ENCODE measurements at places on chromosomes 4 and X. TPM values are rescaled to one million over a fixed set of nuclear protein-coding genes. Genes with fewer than 3 reads are reported as not detected.

DNA sequence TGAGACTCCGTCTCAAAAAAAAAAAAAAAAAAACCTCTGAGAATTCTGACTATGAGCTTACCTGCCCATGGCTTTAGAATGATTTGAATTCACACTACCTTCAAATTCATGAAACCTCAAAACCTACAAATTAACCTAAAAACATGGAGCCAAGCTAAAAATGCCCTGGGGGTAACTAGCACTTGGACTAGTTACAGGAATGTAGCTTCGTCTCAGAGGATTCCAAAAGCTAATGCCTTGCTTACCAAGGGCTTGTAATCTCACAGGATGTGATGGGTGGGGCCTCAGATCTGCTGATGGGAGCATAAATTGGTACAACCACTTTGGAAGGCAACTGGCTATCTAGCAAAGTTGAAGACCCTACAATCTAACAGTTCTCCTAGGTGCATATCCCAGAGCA is 79.4 kb upstream of the SPRY1 start:
- no peak for DNase-seq

GRCh38 chr4:141247430-141247780 is 26.7 kb downstream of the ZNF330 start:
- no peak for DNase-seq

The BEND2 gene
- not detected for total RNA-seq

DNA sequence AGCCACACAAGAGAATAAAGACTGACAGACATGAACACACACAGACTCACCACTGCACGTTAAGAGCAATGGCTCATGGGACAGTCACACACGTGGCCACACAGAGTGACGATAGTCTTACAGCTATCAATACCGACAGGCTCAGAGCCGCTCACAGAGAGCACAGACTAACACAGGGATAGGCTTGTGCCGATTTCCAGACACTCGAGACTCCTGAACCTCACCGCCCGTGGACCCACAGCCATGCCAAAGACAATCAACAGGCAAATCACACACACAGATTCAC is 716 bp upstream of the SLC38A5 start:
- DNase-seq = no peak

DNA sequence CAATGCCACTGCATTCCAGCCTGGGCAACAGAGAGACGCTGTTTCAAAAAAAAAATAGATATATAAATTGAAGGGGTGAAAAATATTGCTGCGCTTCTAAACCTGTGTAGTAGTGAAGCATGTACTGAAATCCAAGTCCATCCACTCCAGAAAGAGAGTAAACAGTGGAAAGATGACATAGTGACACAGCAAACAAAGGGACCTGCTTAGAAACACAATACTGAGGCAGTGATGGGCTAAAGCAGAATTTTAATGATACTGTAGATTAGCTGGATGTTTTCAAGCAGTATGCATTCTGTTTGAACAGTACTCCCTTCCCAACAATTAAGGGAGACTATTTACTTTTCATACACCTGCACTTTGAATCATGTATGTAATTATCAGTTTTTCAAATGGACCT is 42.5 kb downstream of the TFDP3 start:
- no peak for DNase-seq

DNA sequence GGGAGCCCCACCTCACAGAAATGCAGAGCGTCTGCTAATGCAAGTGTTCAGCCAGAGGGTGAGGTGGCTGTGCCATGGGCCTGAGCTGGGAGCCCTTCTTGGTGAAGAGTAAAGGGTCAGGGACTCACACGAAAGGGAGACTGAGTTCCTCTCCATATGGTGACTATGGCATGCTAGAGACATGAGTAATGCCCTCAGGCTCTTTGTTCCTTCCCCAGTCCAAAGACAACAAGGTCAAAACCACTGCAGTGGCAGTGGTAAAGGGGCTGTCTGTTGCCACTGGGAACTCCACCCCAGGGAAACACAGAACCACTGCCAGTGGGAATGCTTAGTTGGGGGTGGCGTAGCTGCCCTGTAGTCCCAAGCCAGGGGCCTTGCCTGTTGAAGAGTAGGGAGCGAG is 22.4 kb downstream of the RAB40AL start:
- peak; percentile 81 for DNase-seq

DNA sequence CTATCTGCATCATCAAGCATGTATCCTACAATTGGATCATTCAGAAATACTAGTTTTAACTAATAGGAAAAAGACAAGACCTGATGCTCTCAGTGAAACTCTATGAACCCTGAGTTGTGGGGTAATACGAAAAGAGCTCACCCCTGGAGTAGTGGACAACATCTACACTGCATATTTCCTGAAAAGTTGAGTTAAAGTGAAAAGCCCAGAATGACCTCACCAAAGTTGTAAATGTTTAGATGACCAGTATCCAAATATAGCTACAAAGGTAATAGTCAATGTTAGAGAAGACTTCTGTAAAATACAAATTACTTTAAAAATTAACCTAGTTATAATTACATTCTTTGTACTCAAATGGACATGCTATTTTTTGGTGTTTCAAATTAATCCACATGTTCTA is 52.8 kb upstream of the SRPX start:
- DNase-seq = no peak

DNA sequence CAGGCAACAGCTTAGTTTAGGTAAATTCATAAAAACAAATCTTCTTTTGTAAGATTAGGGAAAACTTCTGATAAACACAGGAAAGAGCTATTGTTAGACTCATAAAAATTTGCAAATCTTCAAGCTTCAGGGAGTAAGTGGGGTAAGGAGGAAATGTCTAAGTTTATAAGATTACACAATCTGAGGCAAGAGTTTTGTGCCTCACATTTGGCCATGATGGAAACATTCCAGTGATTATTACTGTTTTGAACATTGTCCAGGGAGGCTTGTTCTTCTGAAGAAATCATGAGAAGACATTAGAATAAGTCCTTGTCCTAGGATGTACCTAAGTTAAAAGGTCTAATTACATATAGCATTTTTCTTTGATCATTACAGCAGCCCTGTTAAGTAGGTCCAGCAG is 72.8 kb downstream of the MAOB start:
- no peak for DNase-seq

DNA sequence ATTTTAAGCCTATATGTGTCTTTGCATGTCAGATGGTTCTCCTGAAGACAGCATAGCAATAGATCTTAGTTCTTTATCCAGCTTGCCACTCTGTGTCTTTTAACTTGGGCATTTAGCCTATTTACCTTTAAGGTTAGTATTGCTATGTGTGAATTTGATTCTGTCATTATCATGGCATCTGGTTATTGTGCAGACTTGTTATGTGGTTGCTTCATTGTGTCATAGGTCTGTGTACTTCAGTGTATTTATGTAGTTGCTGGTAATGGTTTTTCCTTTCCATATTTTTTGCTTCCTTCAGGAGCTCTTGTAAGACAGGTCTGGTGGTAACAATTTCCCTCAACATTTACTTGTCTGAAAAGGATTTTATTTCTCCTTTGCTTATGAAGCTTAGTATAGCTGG is 1443.5 kb downstream of the FAM133A start:
- no peak for DNase-seq

DNA sequence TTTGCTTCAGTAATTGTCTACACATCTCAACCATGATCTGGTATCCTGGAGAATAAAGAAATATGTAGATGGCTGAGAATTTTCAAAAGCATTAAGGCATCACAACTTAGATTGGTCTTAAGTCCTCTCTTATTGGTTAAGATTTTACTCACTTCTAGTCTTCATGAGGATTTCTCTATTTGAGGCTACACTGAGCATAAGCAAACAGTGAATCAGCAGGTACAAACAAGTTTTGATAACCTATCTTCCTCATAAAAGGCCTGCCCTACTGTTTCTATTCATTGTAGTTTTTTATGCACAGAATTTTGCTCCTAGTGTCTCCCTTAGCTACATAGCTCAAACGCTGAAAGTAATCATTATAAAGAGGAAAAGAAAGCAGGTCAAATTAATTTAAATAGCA is 460.7 kb upstream of the RPS6KA3 start:
- no peak for DNase-seq

- DNase-seq = no peak
These were observed 99.8 kb upstream of the TEX13D start for GRCh38 chrX:124232523-124233201.

The GPR82 gene
- total RNA-seq = not detected

- DNase-seq = no peak
These were observed 153.4 kb downstream of the FMR1NB start for GRCh38 chrX:148134578-148134977.

DNA sequence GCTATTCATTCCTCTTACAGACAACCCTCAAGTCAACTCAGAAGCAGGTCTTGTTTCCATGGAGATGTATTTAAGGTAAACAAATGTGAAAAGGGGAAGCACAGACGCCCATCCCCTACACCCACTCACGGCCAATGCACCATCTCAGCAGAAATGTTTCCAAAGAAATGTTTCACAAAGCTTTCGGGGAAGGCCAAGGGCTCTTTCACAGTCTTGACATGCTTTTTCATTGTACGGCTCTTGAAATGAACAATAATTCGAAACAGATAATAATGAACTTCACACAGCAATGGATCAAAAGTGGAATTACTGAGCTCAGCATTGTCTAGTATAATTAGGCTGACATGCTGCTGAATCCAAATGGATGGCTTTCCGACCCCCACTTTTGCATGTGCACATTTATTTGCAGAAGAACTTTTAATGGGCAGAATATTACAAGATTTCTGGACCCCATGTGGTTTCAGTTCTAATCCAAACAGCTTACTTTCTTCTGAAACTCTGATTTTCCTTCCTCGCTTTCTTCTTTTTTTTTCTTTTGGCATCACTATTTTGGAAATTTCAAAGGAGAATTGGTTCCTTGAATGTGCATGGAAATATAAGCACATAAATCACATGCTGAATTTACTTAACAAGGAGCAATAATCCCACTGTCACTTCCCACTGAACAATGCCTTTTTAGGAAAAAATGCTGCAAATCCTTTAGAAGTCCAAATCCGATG is 160.9 kb downstream of the SMIM20 start:
- no peak for DNase-seq

- DNase-seq = no peak
These were observed 10.9 kb downstream of the DCK start for GRCh38 chr4:71004281-71004851.

- DNase-seq = no peak
These were observed 1.0 kb upstream of the DDX60 start for GRCh38 chr4:168319486-168320019.

DNA sequence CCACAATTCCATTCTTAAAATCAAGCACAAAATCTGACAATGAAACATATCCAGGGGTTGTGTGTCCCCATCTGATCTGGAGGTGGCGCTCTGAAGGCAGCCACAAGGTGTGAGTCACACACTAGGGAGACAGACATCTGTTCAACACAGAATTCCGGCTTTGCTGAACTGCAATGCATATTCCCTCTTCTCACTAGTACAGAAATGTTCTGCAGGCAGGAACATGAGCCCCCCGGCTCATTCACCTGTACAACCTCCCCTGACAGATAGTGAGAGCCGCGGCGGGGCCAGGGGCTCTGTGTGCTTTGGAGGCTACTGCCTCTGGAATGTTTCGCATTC is 41.9 kb downstream of the WDR1 start:
- peak; percentile 63 for DNase-seq

The TRPC5OS gene
- total RNA-seq = not detected

DNA sequence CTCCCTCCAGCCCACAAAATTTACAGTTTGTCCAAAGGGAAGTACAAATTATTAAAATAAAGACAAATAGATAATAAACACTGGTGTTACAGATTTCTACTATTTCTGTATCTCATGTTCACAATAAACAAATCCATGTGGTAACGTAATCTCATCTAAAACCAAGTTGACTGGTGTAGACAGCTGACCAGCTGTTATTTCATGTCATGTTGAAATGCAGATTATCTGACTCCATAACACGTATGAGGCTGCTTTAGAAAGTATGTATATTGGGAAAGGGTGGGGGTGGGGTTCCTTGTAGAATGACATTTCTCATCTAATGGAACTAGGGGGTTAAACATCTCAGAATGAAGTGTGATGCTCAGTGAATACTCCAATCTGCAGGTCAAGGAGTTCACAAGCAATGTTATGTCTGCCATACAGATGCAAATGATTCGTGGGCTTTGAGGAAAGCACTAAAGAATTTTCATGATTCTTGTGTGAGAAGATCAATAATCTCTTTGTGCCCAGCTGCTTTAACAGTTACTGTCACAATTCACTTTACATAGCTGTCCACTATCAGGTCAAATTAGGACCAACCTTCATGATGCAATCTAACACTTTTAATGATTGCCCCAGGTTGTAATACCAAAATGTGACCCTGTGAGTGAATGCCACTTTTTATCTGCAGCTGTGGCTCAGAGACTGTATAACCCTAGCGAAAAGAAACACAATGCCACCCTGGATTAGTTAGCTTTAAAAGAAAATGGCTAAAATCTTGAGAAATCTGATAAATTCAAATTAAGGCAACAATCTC is 114.0 kb downstream of the ENOX2 start:
- no peak for DNase-seq

All from Daoy (cell line).